ENCODE measurements at places on chromosomes 2 and 18.

- DNase-seq = no peak
Observed at GRCh38 chr18:50722311-50722710, 97.5 kb downstream of the MRO start.

DNA sequence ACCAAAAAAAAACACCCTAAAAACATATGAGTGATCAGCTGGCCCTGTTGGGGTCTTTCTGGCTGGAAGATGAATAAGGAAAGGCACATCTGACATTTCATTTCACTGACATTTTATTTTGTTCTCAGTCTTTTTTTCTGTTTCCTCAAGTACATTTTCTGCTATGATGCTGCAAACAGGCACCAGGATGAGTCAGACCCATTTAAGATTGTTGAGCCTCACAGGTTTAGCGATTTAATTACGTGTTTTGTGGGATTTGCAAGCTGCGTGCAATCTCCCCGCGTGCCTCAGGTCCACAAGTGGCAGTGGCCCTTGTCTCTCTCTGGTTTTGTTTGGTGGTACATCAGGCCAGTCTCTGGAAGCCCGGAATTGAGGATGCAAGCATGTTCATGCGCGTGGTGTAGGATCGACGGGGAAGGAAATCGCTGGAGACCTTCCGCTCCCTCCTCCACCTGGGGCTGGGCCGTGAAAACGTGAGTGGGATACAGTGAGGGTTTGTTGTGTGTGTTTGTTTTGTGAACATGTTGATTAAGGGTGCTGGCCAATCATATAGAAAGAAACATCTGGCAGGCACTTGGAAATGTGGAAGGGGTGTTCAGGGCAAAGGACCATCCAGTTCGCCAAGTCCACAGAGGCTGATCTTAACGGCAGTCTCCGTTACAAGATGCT lies 120.2 kb upstream of the ZNF516 start:
- no peak for DNase-seq

DNA sequence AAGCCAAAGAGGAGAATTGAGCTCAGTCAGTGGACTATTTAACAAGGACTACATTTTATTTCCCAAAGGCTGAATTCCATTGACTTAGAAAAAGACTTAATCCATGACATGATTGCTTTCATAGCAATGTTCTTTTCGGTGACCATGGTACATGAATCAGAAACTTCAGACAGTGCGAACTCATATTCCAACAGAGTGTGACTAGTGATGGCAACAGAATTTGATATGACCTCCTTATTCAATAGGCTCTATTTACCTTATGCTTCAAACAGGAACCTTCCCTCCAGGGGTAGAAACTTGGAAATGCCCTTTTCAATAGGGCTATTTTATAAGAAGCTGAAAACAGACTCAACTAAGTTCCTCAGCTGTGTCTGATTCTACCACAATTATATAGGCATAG lies 191.9 kb downstream of the RND3 start:
- DNase-seq = no peak

DNA sequence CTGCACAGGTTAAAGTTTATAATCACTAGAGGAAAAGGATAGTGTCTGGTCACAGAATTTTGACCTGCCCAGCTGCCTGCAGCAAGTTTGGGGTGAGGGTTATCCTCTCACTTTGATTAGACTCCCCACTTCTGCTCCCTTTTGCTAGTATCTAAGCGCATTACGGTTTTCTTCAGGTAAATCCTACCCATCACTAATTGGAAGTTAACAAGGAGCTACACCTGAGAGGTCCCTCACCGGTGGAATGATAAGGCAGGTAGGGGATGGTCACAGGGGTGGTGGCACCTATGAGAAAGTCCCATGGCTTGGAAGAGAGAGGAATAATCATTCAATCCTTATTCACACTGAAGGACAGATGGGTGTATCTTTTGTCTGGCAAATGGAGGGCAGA lies 7.6 kb downstream of the BCL2 start:
- no peak for DNase-seq

GRCh38 chr2:108918941-108919341 lies 70.1 kb downstream of the EDAR start:
- DNase-seq = no peak

DNA sequence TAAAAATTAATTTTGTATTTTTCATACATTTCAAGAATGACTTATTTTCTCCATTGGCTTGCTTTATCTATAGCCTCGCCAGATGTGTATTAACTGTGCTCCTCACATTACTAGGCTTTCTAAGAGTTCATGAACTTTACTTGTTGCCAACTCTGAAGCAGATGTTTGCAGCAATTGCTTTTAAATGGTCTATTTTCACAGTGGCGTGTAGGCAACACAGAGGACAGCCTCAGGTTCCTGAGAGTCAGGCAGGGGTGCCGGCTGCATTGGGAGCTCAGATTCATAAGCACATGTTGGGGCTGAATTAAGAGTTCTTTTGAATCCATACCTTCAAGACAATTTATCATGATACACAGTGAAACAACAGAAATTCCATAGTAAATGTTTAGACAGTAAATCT lies 179.2 kb upstream of the PXDN start:
- no peak for DNase-seq

GRCh38 chr2:232411901-232412629 lies 5.4 kb downstream of the ALPG start:
- DNase-seq = no peak

DNA sequence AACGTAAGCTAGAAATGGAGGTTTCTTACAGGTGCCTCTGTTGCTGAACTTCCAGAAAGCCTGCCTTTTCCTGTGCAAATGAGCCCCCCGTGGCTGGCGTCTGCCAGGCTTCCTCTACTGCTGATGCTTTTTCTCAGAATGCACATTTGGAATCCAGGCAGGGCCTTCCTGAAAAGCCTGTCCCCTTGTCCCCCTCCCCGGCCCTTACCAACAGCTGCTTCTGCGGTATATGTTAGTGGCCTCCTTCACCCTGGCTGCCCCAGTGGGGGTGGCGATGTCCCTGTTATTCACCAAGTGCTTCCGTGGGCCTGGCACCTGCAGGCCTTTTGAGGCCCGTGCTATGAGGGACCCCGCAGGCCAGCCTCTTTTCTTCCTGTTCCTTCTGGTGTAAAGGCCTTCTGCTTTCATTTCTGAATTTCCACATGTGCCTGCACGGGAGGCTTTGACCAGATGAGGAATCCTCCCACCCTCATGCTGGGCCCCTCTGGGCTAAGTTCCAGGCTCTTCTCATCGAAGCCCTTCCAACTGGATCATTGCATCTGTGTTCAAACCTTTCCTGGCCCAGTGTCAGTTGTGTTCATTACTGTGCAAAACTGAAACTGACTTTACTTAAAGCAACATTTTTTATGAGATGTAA lies 10.4 kb downstream of the CNDP2 start:
- no peak for DNase-seq

DNA sequence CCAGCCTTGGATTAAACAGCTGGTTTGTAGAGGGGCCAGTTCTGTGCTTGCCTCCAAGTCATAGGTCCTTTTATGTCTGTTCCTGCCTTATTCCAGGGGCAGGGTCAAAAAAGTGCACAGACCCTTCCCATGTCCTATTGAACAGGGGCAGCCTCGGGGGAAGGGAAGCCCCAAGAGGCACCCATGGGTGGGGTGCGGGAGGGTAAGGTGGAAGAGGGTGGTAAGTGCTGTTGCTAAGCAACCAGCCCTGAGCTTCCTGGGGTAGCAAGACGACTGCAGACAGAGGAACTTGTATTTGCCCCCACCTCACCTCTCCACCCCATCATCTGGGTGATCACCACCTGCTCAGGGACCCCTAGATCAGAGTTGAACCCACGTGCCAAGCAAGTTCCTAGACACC lies 7.7 kb downstream of the DNMT3A start:
- DNase-seq = no peak

GRCh38 chr2:226971770-226972169 lies 135.9 kb downstream of the RHBDD1 start:
- DNase-seq = no peak

DNA sequence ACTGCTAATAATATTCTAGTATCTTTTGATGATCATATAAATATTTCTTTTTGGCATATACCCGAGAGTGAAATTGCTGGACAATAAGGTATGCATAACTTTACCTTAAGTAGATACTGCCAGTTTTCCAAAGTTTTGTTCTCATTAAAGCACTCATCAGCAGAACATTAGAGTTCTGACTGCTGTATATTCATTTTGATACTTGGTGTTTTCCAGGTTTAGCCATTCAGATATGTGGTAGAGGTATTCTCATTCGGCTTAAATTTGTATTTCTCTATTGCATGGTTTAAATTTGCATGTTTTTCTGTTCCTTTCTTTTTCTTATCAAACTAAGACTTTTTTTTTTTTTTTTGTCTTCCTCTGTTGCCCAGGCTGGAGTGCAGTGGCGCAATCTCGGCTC lies 18.2 kb downstream of the CYBRD1 start:
- DNase-seq = no peak

GRCh38 chr2:1742681-1743395 lies 1.5 kb downstream of the PXDN start:
- DNase-seq = no peak

GRCh38 chr2:64586883-64587481 lies 62.9 kb downstream of the AFTPH start:
- DNase-seq = no peak

GRCh38 chr18:51621864-51622160 lies 424.3 kb upstream of the MEX3C start:
- no peak for DNase-seq

- DNase-seq = no peak
Observed at GRCh38 chr2:21175895-21176646, 52.3 kb downstream of the TDRD15 start.

DNA sequence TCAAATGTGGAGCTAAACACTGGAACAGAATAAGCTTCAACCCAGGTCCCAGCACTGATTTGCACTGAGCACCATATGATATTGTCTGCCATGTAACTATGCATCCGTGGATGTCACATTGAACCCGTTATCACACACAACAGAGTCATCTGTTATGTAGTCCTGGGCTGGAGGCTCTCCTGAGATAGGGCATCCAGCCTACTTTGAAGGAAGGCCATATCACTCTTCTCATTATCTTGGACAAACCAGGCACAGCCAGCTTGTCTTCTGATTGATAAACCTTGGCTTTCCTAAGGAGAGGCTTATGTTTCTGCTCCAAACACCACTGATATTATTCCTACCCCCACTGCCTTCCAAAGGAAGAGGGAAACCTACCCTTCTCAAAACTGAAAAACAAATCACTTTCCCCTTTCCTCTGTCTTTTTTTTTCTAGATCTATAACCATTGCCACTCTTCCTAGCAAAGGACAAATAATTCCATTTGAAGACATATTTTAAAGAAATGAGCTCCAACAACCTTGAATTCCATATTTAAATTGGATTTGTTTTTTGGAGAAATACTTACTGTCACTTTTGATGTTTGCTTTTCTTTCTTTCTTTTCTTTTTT lies 16.4 kb downstream of the RSAD2 start:
- DNase-seq = no peak

GRCh38 chr2:233989221-233989858 lies 61.2 kb upstream of the SPP2 start:
- no peak for DNase-seq

DNA sequence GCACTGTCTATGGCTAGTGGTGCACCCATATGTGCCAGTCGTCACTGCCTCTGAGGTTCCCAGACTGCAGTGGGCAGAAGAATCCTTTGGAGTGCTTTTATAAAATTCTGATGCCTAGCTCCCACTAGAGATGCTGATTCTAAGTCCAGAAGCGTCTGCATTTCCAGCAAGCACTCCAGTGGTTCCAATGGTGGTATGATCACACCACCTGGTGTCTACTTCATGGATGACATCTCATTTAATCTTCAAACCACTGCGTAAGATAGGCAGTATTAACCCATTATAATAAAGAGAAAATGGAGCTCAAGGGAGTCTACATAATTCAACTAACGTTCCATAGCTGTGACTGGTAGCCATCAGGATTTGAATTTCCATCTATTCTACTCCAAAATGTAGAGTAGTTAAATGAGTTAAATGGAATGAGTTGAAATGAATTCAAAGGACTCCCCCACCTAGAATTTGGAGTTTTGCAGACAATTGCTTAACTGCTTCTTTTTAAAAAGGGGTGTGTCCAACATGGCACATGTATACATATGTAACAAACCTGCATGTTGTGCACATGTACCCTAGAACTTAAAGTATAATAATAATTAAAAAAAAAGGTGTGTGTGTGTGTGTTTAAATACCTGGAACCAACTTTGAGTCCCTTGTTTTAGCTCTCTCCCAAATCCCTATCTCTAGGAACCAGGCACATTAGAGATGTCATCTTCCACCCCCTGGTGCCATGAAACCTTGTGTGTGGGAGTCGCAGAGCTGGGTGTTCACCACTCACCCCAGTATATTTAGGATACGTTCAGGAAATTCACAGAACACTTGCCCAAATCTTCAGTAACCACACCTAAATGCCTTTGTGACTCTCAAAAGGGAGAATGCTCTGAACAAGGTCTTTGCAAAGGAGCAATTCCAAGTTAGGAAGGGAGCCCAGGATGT lies 14.1 kb downstream of the LAMA3 start:
- no peak for DNase-seq

GRCh38 chr2:141534666-141535362 lies 596.0 kb downstream of the LRP1B start:
- DNase-seq = no peak

DNA sequence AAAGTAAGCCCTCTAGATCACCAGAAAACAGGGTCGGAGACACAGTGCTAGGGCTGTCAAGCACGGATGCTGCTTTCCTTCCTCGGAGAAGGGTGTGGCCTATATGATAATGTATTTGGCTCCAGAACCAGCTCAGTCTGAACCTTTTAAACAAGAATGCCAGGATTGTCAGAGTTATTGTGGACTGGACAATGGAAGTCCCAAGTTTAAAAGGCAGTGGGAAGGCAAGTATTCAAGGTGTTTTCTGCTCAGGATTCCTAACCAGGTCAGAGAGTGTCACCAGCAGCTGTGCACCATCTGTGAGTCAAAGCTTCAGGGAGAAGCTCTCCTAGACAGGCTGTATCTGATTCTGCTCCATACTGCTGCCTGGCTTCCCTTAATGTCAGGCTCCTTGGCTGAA lies 94.8 kb downstream of the SPOPL start:
- DNase-seq = no peak

DNA sequence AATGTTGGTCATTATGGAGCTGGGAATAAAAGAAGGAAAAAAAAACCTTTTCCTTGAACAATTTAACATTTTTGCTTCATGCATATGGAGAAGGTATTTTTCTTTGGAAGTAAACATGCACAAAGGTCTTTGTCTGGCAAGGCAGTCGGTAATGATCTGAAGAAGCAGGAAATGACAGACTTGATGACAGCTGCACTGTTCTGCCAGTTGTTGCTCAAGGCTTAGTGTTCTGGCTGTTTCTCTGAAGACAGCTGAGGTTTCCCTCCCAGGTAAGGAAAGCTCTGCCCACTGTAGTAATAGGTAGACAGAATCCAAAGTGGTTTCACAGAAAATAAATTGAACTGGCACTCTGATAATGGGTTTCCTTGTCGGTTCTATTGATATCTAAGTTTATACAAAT lies 308.4 kb upstream of the GCFC2 start:
- no peak for DNase-seq

DNA sequence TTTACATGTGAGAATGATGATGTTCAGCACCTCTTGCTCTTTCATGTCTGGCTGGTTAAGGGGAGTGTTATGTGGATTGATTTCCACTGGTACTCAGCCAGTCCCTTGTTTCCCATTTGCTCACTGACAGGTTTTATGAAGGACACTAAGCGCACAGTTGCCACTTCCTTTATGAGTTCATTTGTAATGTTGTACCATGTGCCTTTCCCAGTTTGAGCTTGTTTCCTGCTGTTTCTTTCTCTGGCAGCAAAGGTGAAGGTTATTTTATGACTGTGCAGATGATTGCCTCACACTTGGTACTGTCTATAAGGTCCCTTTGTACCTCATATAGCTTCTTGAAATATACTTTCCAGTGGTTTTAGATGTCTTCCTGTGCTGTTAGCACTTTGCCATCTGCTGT lies 1700.5 kb upstream of the TMEFF2 start:
- no peak for DNase-seq

GRCh38 chr2:207252979-207253645 lies 87.4 kb upstream of the KLF7 start:
- no peak for DNase-seq
